ENCODE measurements at places on chromosomes 1 and 21.
A peak's percentile ranks its signal among the peaks of the same experiment; 100 is the strongest.

- no peak for DNase-seq
Measured at GRCh38 chr1:41619511-41620364, 135.3 kb upstream of the EDN2 start.

- no peak for DNase-seq
Measured at GRCh38 chr1:152917794-152918193, 9.4 kb downstream of the IVL start.

DNA sequence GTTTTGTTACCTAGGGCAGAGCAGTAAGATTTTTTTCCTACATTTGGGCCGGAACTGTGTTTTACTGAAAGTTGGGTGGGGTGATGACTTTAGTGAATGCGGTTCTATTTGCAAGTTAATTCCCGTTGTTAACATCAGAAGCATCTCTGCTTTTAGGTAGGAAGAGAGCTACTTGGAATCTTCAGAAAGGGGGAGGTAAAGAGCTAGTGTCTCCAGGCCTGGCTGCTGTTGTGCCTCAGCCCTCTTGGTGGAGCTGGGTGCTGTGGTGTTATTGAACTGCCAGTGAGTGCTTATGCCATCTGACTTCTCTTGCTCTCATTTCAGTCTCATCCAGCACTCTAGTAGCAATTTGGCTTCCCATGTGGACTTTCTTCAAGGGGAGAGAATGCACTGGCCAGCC is 3.4 kb downstream of the KDM4A start:
- DNase-seq, result no peak

GRCh38 chr1:53535846-53536245 is 76.6 kb downstream of the DMRTB1 start:
- no peak for DNase-seq

GRCh38 chr1:206663832-206664652 is 20.7 kb upstream of the MAPKAPK2 start:
- peak; percentile 65 for DNase-seq

DNA sequence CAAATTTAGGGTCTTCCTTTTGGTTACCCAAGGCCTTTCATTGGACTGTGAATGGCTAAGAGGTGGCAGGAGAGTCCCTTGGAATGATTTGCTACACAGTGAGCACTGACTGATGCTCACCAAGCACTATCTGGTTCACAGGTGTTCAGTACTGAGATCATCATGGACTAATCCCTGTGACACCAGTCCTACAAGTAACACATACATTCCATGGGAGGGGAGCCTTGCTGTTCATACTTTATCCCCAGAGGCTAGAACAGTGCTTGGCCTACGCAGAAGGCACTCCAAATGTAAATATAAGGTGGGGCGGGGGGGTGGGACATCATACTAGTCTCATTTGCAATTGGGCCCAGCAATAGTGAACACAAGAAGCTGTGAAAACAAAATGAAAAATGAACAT is 20.5 kb upstream of the TMEM200B start:
- no peak for DNase-seq

GRCh38 chr1:47809301-47810084 is 187.7 kb downstream of the TRABD2B start:
- DNase-seq, result no peak

- no peak for DNase-seq
Measured at GRCh38 chr1:15384301-15384901, 25.3 kb upstream of the EFHD2 start.

DNA sequence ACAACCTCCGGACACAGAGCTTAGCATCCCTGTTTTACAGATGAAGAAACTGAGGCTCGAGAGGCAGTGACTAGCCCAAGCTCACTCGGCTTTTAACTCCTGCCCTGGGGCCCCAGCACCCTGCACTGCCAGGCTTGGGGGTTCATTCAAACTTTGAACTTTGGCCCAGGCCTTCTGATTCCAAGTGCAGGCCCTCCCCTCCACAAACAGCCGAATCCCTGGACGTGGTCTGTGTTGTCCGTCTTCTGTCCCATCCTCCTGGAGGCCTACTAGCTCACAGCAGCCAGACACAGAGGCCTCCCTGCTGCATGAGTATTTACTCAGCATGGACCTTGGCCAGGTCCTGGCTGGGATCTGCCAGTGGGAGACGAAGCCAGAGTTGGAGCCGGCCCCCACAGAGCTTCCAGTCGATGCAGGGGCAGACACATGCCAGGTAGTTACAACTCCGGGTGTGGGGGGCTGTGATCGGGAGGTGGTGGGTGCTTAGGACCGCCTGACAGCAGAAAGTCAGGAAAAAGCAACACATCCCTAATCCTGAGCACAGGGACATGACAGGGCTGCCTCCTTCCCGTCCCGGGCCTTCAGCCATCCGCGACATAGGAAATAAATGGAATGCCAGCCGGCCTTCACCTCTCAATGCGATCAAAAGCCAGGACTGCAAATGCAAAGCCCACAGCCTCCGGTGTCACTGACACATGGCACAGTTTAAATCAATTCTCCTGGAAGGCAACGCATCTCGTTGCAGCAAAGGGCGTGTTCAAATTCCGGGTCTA is 7.4 kb downstream of the IFFO2 start:
- DNase-seq, result no peak

DNA sequence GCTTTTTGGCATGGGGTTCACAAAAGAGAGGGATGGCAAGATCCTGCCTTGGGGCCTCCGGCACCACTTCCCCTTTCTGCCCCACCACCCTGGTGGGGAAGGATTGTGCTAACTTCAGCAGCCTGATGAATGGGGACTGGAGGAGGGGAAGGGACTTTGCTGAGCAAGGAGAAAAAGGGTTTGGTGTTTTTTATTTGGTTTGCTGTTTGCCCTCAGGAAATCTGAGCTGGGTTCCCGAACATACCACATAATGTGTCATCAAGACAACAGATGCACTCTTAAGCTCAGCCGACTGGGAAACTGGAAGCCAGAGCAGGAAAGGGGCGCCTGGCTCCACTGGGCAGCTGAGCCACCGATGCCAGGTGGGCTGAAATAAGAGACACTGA is 19.8 kb downstream of the OLFML2B start:
- no peak for DNase-seq
